ENCODE measurements at places on chromosomes 12 and 14.
A peak's percentile ranks its signal among the peaks of the same experiment; 100 is the strongest.

GRCh38 chr14:97336816-97337215 lies 539.6 kb downstream of the VRK1 start:
- no peak for DNase-seq

GRCh38 chr14:95761436-95761835 lies 47.5 kb upstream of the TCL1A start:
- no peak for DNase-seq

DNA sequence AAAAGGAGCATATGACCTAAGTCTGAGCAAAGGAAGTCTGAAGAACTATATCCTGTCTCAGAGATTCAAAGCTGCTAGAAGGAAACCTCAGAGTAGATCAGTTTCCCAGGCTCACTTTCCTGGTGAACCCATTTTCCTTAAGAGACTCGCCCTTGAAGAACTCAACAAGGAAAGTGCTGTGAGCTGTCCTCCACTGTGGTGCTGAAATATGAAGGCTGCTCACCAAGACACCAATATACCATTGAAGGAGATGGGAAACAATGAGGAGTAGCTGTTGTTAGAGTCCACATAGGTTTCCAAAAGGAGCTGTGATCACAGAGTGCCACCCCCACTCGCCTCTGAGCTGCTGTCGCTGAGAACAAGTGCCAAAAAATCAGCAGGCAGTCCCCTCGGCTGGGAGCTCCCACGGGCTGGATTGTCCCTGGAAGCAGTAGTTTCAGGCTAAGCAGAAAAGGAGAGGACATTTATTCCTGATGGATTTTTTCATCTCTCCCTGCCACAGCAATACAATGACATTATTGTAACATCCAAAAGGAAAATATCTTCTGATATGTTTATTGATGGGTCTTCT lies 282.1 kb downstream of the RPS29 start:
- DNase-seq, result peak; percentile 34

GRCh38 chr14:66233591-66233990 lies 252.6 kb upstream of the CCDC196 start:
- no peak for DNase-seq

GRCh38 chr12:11807458-11807857 lies 158.0 kb downstream of the ETV6 start:
- DNase-seq, result no peak

- DNase-seq, result no peak
These were observed 74.6 kb upstream of the OSBPL8 start for GRCh38 chr12:76634133-76634532.

GRCh38 chr12:53061404-53062010 lies 11.6 kb downstream of the TNS2 start:
- peak; percentile 47 for DNase-seq

GRCh38 chr12:45794422-45794821 lies 64.9 kb downstream of the ARID2 start:
- DNase-seq, result no peak

DNA sequence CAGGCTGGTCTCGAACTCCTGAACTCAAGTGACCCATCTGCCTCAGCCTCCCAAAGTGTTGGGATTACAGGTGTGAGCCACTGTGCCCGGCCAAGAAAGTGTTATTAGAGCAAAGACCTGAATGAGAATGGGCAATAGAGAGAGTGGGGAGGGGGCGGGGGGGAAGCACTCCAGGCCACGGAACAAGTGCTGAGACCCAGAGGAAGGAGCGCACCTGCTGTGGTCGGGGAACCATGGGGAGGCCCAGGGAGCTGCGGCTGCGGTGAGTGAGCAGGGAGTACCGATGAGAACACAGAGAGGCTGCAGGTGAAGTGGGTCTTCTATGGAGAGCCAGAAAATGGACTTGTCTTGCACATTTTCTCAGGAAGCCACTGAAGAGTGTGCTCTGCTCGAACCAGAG lies 10.8 kb downstream of the SMIM41 start:
- DNase-seq, result no peak

GRCh38 chr12:29148596-29148910 lies 525 bp upstream of the FAR2 start:
- no peak for DNase-seq

GRCh38 chr14:71497645-71498086 lies 434.6 kb upstream of the RGS6 start:
- peak; percentile 44 for DNase-seq

GRCh38 chr14:74888164-74889158 lies 6.7 kb downstream of the DLST start:
- DNase-seq, result no peak

DNA sequence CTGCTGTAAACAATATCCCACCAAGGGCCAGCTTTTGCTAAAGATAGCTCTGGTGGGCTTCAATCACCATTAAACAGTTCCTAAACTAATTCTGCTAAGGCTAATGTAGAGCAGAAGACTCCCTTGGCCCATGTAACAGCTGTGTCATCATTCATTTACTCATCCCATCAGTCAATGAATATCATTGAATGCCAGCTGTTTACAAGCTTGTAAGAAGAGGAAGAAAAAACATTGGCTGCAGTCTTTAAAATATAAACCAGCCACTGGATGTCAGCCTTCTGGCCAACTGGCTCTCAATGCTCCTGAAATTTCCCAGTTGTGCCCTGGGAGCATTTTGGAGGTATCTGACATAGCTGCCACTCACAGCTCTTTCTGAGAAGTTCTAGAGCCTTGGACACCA lies 18.0 kb upstream of the MAP3K9 start:
- peak; percentile 23 for DNase-seq

DNA sequence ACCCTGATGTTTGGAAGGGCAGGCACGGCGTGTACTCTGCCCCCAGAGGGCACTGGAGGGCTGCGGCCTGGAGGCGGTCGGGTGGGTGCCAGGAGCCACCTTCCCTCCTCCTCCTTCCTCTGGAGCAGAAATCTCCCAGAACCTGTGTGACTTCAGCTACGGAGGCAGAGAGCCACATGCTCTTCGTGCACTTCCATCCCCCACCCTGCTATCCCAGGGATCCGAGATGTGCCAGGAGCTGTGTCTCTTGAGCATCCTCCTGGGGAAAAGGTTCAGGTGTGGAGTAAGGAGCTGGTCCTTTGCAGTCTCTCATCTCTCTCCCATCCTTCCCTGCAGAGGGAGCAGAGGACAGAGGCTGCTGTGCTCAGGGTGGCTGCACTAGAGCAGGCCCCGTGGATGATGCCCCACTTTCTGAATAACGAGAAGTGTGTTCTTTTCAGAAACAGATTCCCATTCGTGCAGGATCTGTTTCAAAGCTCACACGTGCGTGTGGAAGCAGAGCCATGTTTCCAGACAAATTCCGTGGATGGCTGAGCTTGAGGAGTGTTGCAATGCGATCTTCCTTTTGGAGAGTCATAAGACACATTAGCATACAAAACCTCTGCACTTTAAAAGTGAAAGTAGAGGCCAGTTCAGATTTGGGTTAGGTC lies 162.9 kb downstream of the ADGRD1 start:
- peak; percentile 49 for DNase-seq

DNA sequence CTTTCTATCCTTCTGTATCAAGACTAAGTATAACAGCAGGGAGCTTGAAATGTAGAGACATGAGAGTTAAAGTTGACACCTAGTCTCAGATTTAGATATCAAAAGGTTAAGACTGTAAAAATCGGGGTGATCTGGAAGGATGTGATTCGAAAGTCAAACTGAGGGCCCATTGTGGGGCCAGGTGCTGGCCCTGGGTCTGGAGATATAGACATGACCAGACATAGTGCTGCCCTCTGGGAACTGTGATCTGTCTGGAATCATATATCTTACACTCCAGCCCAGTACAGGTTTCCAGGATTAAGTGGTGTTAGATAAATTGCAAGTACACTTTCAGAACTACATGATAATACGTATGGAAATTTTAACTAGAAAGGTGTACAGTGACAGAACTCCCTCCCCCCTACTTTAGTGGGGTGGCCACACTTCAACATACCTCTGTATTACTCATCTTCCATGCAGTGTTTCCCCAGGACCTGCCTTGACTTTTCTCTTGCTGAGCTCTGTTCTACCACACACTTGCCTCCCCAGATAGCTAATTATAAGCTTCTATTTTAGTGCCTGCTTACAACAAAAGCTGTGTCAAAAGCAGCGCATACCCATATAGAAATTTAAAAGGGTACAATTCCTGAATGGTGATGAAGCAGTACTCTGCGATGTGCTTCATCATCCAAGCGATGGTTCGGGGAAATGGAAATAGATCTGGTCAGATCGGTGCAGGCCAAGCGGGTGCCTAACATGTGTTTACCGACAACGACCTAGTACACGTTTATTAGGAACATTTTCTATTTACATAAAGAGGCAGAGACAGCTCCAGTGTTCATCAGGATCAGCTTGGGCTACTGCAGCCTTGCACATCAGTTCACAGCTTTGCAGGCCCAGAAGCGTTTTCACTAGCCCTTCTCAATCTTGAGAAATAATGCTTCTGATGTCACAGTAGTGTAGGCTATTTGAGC lies 68.7 kb downstream of the ARF6 start:
- peak; percentile 72 for DNase-seq

GRCh38 chr14:35374263-35374712 lies 30.3 kb downstream of the NFKBIA start:
- DNase-seq, result peak; percentile 91

- DNase-seq, result peak; percentile 69
These were observed 208.4 kb downstream of the PPM1H start for GRCh38 chr12:62726471-62726980.

Data from kidney tubule cell (primary cell).